ENCODE measurements at places on chromosomes 11 and 22.

DNA sequence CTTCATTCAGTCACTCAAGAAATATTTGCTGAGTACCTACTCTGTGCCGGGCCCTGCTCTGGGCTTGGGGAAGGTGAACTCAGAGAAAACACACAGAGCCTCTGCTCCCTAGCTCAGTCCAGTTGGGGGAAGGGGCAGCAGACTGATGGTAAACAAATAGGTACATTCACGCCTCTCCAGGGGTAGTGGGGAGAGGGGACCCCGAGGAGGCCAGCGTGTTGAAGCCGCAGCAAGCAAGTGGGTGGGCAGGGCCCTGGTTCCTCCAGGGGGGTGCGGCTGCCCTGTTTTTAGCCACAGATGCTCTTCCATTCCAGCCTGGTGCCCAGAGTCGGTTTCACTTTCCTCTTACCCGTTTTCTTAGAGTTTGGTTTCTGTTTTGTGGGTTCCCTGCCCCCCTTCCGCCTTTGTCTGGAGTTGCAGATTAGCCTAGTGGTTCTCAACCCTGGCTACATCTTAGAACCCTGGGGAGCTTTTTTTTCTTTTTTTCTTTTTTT, 8.7 kb downstream of the DRAP1 start:
- no peak for DNase-seq

DNA sequence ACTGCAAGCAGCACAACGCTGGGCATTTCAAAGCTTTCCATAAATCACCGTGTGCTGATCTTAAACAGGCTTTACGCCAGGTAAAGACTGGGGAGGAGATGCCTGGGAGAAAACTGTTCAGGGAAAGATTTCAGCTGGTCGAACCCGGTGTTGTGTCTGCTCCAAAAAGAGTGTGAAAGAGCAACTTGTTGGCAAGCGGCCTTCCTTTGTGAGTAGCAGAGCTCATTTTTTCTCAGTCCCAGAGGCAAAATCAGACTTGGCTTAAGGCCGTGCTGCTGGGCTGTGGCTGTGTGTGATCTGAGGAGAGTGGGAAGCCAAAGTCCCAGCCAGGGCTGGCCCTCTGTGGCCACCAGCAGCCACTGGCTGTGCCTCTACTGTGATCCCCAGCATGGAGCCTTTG, 75.7 kb upstream of the E2F8 start:
- no peak for DNase-seq

- no peak for DNase-seq
Observed at GRCh38 chr11:117911694-117912093, 17.5 kb downstream of the TMPRSS13 start.

DNA sequence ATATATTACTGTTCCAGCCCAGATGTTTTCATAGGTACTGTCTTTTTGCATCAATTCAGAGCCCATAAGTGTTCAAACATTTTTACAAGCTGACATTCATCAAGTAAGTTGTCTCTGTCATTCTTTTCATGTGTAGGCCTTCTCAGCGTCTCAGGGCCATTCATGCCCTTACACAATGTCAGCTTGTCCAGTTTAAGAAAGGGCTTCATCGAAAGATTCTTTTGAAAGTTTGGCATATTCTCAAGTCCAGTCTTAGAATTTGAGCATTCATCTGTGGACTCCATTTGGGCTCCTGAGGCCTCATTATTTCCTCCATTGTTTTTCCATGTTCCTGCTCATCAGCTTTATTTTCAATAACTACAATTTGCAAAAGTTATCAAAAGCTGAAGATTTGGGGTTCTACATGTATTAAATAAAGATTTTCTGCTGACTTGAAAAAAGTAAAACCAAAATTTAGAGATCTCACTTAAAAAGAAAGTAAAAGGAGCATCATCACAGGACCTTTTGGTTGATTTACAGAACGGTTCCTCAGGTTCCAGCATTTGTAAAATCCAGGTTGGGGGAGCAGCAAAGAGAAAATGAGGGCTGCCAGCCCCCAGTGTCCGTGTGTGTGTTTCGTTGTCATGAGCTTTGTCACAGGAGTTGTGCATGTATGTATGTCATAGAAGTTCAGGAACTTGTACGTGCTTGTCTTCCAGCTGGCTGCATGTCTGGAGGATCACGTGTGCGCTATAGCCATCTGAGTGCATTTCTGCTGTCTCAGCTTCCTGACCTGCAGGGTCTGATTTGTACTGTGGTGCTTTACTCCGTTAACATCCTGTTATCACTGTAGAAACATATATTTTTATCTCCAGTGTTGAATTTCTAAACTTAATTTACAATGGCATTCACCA, 15.6 kb downstream of the MOV10L1 start:
- no peak for DNase-seq

DNA sequence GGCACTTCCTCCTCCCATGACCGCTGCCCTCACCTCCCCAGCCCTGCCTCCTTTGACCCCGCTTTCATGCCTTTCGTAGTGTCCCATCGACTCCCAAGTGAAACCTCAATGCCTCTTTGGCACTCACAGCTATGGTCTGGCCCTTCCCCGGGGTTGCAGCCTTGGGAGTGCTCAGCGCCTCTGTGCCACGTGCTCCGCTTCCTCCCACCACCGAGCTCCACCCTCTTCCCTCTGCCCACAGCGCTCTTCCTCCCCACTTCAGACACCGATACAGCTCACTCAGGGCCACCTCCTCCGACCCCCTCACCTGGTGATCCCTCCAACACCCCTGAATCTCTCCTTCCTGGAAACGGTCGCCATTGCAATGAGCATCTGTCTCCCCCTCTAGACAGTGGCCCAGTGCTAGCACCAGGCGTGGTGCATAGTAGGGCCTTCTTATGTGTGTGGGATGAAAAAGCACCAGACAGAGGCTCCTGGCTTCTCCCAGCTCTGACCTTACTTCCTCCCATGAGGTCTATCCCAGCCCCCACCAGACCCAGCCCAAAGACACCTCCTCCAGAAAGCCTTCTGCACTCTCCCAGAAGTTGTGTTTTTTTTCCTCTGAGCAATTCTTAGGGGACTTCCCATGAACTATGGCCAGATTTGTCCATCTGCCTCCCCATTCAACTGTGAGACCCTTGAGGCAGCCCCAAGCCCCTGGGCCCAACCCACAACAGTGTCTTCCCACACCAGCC, 16.4 kb upstream of the SCGB1A1 start:
- DNase-seq: no peak

GRCh38 chr11:44538375-44539054, 26.9 kb upstream of the CD82 start:
- peak; percentile 65 for DNase-seq

GRCh38 chr11:121482231-121483129, 29.7 kb upstream of the SORL1-AS1 start:
- DNase-seq: no peak

DNA sequence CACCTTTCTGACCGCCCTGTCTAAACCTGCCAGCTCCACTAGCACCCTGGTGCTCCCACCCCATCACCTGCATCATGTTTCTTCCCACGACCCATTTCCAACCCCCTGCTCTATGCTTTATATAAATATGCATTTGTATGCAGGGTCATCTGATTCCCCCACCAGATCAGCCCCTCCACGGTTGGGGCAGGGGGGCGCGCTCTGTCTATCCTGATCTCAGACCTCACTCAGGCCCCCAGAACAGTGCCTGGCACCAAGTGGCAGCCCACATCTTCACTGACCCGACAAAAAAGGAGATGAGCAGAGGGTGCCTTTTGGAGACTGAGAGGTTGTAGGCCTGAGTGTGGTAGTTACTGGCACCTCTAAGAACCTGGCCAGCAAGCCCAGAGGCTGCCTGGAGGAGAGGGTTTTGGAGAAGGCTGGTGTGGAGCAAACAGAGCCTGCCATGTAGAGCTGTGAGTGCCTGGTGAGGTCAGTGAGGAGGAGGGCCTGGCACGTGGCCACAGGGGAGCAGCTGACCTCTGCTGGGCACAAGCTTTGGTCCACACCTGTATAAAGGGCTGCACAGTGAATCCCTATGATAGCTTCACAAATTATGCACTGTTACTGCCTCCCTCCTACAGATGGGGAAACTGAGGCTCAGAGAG, 86.3 kb upstream of the RTL6 start:
- no peak for DNase-seq

- peak; percentile 44 for DNase-seq
Observed at GRCh38 chr11:1049431-1049891, 12.9 kb upstream of the MUC6 start.

GRCh38 chr11:126185259-126186024, 26.0 kb downstream of the RPUSD4 start:
- no peak for DNase-seq

GRCh38 chr11:123221584-123221983, 26.5 kb upstream of the CLMP start:
- no peak for DNase-seq

- DNase-seq: no peak
Observed at GRCh38 chr22:45270095-45271020, 14.4 kb upstream of the UPK3A start.

DNA sequence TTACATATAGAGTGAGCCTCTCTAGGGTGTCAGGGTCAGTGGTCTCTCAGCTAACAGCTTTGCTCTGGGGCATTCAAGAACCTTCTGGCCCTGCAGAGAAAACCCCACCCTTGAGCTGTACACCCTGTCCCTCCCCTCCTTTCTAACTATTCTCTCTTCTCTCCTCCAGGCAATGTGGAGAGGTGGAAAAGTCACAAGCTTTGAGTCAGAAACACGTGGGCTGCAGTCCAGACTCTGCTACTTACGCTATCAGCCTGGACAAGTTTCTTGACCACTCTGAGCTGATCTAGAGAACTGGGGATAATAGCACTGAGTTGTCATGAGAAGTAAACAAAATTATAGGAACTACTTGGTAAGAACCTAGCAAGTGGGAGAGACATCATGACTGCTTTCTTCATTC, 10.7 kb upstream of the FAM83F start:
- no peak for DNase-seq

DNA sequence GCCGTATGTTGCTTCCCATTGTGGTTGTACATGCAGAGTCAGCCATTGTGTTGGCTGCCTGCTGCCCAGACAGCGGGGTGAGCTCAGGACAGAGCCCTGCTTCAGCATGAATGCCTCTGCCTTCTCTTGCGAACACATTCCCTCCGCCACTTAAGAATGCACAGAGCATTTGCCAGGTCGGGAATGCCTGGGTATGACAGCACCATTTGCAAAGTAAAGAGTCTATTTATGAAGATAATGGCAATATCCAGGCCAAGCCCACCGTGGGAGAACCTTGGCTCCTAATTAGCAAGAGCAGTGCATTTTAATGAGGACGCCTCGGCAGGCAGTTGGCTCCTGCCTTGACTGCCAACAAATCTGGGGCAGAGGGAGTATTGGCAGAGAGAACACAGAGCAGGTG, 62.5 kb upstream of the SORL1 start:
- DNase-seq: peak; percentile 93

DNA sequence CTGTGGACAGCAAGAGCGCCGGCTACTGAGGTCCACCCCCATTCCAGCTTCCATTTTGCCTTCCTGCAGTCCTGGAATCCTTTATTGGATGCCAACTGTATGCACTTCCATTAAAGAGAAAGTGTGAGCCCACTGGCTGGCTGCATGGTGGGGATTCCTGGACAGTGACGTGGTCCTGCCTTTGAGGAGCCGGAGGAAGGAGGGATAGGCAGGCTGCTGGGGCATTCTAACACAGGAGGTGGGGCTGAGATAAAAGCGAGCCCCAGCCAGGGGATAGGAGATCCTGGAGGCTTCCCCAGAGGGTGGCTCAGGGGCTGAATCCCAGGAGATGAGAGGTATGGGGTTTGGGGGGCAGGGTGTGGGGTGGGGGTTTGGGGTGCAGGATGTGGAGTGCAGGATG, 984.7 kb downstream of the BRD1 start:
- DNase-seq: no peak

DNA sequence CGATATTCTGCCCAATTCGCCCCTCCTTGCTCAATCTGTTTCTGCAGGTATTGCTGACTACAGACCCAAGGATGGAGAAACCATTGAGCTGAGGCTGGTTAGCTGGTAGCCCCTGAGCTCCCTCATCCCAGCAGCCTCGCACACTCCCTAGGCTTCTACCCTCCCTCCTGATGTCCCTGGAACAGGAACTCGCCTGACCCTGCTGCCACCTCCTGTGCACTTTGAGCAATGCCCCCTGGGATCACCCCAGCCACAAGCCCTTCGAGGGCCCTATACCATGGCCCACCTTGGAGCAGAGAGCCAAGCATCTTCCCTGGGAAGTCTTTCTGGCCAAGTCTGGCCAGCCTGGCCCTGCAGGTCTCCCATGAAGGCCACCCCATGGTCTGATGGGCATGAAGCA, 9.2 kb upstream of the SLC35E4 start:
- DNase-seq: no peak
